NCI-H345 (cell line): ENCODE measurements at places on chromosomes 1 and 21.
A peak's percentile ranks its signal among the peaks of the same experiment; 100 is the strongest.

DNA sequence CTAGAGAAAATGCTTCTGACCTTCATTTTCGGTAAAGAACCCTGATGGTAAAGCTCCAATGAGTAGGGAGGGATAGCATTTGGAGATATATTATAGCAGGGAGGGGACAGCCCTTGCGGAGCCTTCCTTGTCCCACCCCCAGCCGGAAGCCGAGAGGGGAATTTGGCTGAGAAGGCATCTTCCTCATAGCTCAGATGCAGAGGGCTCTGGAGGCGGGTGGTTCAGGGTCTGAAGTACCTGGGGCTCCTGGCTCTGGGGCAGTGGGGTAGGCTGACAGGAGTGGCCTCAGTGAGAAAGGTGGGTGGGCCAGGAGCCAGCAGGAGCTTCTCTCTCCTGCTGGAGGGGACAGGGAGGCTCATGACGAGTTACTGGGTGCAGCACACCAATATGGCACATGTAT lies 88.0 kb upstream of the IFFO2 start:
- DNase-seq = no peak

DNA sequence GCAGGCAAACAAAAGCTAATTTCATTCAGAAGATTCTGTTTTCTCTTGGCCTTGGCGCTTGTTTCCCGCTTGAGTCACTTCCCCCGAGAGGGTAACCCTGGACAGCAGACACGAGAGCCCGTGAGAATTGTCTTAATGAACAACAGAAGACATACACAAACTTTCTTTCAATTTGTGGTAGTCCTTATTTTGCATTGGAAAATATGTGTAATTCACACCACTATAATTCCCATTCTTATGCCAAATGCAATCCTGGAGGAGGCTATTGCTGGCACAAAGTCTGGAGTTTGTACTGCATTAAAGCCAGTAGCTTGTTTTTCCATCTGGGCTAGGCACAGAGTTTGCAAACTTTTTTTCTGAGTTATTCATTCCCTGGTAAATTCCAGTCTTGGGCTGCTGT lies 109.8 kb upstream of the IVNS1ABP start:
- DNase-seq = no peak

DNA sequence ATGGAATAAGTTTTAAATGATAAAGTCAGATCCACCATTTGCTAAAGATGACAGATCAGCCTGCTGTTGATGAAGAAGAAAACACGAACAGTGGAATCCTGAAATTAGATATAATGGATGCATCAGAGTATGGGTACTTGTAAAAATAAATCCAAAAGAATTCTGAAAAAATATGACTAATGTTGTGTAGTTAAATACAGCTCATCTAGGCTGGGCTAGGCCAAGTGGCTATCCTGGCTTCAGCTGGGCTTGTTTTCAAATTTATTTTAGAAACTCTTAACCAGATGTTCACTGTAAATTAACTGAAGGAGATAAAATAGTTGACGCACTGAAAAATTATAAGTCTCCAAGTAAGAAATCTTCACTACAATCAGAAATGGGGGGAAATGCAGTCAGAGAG lies 7.4 kb upstream of the RGS2 start:
- no peak for DNase-seq

DNA sequence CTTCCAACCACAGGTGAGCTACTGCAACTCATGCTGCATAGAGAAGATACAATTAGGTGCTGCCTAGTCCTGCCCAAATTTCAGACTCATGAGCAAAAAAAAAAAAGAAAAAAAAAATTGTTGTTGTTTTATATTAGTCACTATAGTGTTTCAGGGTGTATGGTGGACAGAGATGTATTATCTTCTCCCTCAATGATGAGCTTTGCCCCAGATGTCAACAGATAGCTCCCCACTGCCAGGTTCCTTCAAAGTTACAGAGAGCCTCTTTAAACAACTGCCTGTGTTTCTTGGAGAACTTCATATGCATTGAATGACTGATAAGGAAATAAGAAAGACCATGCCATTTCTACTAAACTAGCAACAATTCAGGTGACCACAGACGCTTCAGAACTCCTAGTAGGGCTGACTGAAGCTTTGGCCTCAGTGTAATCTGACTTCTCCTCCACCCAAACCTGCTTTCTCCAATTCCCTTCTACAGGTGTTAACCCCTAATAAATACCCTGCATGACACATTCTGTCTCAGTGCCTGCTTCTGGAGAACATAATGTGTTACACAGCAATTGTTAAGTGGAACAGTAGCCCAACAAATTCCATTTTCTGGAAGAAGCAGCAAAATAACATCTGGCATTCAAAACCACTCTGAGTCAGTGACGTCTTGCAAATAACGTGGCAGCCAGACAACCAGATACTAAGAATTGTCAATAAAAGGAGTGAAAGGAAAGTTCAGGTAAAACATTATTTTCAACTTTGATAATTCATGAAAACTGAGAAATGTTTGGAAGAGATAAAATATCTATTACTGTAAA lies 147.7 kb downstream of the CDC42BPA start:
- DNase-seq = no peak

- DNase-seq = no peak
These were observed 228.1 kb upstream of the CAMK1G start for GRCh38 chr1:209355415-209355814.

DNA sequence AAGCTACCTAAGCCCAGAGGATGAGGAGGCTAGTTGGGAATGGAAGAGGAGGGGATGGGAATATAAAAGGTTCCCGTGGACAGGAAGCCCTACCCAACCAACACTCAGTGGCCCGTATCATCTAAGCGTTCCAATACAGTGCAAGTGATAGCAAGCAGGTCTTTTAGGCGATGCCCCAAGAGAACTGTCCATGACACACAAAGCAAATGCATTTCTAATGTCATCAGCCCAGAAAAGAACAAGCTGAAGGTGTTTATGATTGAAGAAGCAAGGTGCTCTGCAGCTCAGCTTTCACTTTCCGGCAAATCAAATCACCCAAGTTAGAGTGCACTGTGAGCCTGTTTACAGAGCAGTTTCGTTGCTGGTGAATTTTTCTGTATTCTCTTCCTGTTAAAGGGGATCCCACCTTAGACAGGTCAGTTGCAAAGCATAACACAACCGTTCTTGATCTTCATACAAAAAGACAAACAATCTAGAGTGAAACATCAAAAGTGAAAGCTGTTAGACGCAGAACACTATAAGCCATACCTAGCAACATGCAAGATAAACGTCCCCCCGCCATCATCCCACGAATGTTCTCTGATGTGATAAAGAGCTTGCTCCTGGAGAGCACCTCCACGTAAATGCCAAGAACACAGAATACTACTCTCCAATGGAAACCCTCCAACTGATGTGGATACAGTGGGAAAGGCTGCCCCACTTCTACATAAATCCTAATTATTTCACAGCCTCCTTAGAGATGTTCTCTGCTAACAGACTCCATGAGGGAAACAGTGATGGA lies 54.0 kb downstream of the PGBD5 start:
- DNase-seq = no peak

DNA sequence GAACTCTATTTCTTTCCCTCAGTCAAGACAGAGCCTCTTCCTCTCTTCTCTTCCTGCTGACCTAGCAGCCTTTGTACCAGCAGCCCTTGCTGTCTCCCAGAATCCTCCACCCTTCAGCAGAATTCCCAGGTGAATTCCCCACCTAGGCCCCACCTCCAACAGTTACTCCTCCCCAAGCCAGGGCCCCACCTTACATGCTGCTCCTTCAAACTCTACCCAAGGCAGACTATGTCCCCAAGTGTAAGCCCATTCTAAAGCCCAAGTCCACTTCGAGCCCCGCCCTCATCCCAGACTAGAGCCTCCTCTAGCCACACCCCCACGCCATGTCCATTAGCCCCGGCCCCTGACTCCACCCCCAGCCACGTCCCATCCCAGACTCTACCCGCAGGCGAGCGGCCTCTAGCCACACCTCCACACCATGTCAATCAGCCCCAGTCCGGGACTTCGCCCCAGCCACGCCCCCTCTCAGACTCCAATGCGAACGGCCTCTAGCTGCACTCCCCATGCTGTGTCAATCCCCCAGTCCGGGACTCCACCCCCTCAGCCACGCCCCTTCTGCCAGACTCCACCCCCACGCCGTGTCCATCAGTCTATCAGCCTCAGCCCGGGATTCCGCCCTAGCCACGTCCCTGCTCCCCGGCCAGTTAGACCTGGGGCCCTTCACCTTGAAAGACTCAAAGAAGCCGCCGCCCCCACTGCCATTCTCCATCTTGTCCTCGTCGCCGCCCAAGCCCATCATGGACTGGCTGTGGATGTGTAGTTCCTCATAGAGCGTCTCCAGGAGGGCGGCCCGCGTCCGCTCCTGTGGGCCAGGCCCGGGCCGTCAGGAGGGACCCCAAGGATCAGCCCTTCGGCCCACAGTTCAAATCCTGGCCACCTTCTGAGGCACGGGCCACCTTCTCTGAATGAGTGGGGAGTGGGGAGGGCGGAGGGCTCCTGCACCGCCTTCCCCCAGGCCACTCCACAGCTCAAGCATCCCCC lies 61.3 kb downstream of the RAP1GAP start:
- no peak for DNase-seq

DNA sequence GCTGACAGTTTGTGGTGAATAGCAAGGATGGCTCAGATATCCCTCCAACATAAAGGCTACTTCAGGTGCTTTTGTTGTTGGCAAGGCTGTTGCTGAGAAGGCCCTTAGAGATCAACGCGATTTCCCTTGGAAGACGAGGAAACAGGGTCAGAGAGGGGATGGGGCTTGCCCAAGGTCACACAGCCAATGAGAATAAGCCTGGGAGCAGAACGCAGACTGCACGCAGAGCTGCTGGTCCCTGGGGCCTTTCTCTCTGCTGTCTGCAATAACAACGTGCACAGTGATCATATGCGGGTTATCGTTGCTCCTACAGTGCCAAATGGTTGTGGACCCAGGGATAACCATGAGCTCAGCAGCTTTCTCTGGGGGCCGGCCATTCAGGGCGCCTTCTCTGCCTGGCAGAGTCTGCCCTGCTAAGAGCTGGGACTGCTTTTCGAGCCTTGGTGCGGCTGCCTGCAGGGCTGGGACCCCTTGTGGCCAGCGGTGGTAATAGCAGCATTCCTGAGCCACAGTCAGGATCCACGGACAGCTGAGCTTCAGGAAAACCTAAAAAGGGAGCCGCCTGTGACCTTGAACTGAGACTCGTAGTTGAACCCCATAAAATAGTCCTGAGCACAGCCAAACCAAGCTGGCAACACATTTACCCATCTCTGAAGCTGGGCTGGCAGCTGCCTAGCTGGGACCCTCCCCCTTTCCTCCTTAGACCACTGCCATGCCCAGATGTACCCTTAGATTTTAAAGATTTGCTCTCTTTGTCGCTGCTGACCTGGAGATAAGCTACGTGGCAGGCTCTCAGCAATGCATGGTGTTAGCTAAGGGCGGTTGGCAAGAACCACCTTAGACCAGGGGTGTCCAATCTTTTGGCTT lies 39.8 kb downstream of the HTR6 start:
- peak; percentile 64 for DNase-seq

DNA sequence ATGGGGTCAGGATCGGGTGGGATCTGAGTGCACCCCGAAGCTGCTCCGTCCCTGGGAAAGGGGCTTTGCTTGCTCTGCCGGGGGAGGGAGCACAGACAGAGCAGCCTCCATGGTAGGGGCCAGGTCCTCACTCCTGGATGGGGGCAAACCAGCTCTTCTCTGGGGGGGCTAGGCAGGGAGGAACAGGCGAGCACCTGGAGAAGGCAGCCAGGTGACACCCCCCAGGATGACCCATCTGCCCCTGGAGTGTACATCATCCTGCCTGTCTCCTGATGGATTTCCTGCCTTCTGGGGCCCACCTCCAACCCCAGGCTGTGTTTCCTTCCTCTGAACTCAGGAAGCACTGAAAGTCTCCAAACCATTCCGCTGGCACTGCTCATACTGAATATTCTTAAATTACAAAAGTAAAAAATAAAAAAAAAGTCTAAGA lies 248.0 kb downstream of the RHOU start:
- no peak for DNase-seq

- no peak for DNase-seq
These were observed 38.7 kb downstream of the RUNX1 start for GRCh38 chr21:35010447-35010846.

- DNase-seq = no peak
These were observed 9.9 kb downstream of the PODN start for GRCh38 chr1:53071915-53072314.

GRCh38 chr1:46613661-46614603 lies 2.7 kb downstream of the MOB3C start:
- no peak for DNase-seq

- DNase-seq = no peak
These were observed 31.8 kb upstream of the KCNQ4 start for GRCh38 chr1:40751802-40752201.

DNA sequence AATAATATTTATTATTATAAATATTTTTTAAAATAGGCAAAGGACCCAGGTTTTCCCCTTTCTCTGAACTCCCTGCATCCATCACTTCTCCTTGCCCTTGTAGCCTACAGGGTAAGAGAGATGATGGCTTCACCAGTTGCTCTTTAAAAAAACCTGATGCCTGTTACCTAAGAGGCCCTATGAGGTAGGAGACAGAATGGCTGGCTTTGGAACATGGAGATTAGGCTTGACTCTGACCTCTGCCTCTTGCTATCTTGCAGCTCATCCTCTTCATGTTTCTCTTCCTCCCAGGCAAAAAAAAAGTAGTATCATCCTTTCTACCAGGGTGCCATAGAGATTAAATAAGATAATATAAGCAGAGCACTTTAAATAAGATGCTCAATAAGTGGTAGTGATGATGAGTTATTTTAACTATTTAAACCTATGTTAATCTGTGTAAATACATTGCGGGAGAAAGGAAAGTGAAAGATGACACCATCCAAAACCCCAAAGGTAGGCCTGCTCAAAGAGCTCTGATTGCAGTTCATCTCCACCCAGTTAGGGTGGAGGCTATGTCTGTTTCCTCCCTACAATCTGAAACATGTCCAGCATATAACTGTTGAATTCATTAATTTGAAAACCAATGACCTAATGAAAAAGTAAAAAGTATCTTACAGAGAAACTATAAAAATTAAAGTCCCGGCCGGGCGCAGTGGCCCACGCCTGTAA lies 51.8 kb downstream of the RGS2 start:
- DNase-seq = no peak

DNA sequence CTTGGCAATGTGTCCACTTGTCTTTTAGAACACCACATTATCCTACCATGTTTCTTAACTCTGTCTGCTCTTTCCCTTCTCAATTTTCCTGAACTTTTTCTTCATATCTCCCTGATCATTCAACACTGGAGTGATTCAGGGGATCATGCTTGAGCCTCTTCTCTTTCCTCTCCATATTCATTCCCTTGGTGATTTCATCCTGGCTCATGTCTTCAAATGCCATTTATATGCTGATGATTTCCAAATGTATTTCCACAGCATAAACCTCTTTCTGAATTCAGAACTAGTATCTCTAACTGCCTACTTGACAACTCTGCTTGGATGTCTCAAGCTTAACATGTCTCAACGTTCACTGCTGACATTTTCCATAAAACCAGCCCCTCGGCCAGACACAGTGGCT lies 8.5 kb upstream of the IVL start:
- no peak for DNase-seq
